ENCODE measurements at places on chromosomes 11 and 22. TPM values are rescaled to one million over a fixed set of nuclear protein-coding genes. Genes with fewer than 3 reads are reported as not detected.
A peak's percentile ranks its signal among the peaks of the same experiment; 100 is the strongest.

DNA sequence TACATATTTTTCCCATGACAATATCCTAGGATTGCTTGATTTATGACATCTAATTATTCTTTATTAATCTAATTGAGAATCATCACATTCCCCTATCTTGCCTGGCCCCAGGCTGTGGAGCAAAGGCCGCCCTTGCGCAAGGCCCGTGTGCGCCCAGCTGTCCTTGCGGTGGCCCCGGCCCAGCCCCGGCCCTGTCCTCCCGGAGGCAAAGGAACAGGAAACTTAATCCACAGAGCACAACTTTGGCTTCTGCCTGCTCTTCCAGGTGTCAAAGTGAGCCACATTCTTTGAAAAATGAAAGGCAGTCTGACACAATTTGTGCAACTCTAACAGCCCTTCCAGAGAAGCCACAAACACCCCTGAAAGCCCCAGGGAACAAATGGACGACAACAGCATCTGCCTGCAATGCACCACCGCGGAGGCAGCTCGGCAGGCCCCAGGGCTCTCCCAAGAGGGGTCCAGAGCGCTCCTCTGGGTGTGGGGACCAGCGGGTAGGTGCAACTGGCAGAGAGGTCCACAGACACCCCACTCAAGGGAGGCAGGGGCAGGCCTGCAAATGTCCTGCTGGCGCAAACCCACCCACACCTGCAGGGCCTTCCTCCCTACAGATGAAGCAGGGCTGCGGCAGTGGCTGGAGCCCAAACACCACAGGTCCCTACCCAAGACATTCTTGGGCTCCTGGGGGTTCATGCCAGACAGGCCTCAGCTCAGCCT, 30.3 kb downstream of the GNB1L start:
- DNase-seq, result no peak

- DNase-seq, result no peak
These were observed 3.7 kb upstream of the RELT start for GRCh38 chr11:73372375-73372993.

- no peak for DNase-seq
These were observed 296.2 kb upstream of the ANO3 start for GRCh38 chr11:26035696-26036095.

DNA sequence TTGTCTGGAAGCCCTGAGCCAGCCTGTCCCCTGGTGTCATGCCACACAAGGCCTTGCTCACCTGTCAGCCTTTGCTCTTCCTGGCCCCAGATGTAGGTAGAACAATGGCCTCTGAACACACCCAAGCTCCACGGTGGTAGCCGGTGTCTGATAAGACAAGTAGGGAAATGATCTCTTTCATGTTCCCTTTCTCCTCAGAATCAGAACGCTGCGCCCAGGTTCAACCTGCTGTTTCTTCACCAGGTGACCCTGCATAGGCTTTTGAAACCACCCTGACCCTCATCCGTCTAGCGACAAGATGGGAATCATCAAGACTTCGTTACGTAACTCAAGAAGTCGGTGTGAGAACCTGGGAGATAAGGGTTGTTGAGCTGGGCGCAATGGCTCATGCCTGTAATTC, 28.7 kb upstream of the YWHAH start:
- no peak for DNase-seq

DNA sequence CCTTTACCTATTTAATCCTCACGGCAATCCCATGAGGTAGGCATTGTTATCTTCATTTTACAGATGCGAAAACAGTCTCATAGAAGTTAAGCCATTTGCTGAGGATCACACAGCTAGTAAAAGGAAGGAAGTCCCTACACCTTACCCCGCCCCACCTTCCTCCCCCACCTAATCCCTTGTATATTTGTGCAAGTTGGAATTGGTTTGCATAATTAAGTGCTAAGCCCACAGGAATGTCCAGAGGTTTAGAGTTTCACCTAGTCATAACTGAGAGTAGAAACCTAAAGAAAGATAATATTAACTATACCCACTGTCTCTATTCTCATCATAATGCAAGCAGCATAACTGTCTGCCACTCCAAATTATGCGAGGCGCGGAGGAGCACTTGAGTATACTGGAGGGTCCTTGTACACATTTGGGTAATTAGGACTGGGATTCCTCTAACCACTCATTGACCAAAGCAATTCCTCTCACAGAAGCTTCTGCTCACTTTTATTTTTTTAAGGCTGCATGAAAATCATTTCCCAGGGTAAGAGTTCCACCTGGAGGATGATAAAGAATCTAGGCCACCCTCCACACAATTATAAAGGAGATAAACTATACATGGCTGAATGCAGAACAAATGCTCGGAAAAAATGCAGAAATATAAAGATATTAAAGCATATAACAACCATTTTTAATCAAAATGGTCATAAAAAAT, 199.9 kb downstream of the FAM181B start:
- DNase-seq, result no peak

GRCh38 chr22:41096391-41096790, 4.0 kb downstream of the EP300 start:
- DNase-seq, result no peak

- no peak for DNase-seq
These were observed 1.8 kb upstream of the GDPD4 start for GRCh38 chr11:77303328-77303727.

DNA sequence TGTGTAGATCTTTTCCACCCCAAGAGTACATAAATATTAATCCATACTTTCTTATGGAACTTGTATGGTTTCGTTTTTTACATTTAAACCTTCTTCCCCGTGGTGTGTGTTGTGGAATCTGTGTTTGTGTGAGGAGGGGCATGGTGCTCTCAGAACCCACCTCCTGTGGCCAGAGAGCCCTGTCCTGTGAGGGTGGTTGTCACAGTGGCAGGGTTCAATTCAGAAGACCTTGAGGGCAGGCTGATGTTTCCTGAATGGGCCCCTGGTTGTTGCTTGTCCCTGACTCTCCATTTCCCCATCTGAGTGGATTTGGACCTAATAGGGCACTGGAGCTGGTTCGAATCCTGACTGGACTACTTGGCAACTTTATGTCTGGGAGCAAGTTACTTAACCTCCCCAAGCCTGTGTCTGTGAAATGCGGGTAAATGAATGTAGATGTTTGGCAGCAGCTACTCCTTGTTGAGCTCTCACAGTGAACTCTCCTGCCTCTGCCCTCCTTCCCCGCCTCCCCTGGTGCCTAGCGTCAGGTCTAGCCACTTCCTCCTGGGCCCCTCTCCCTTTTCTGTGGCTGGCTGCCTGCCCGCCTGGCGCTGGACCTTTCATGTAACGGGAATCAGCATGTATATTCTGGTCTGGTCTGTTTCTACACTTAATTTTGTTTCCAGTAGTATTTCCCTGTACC, 7.3 kb downstream of the NEAT1 start:
- DNase-seq, result no peak

GRCh38 chr11:115197031-115197430, 307.2 kb downstream of the CADM1 start:
- DNase-seq, result no peak

- no peak for DNase-seq
These were observed 1.5 kb downstream of the FEZ1 start for GRCh38 chr11:125494561-125494960.

DNA sequence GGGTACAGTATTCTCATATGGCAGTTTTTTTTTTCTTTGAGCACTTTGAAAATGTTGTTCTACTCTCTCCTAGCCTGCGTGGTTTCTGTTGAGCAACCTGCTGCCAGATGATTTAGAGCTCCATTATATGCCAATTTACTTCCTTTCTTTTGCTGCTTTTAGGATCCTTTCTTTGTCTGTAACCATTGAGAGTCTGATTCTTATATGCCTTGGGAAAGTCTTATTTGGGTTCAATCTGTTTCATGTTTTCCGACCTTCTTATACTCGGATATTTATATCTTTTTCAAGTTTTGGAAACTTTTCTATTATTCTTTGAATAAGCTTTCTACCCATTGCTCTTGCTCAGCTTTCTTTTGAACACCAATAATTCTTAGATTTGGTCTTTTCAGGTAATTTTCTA, 138.1 kb upstream of the RAG2 start:
- DNase-seq, result no peak

- peak; percentile 13 for DNase-seq
These were observed 541.2 kb upstream of the API5 start for GRCh38 chr11:42770444-42771065.

DNA sequence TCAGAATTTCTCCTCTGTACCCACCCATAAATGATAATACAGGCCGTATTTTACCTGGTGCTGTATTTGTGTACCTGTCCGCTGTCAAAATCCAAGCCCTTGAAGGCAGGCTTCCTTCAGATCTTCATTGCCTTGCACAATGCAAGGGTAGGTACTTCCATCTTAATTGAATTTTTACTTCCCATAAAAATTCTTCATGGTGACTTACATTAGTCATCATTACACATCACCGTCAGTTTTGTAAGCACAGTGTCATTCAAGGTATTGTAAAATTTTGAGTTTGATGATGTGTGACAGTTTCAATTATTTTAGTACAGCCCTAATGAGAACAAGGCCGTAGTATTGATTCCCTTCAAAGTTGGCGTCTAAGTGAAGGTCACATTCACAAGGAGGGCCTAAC, 770 bp upstream of the TSG101 start:
- no peak for DNase-seq

- DNase-seq, result no peak
These were observed 28.1 kb upstream of the MUC5AC start for GRCh38 chr11:1129611-1130160.

DNA sequence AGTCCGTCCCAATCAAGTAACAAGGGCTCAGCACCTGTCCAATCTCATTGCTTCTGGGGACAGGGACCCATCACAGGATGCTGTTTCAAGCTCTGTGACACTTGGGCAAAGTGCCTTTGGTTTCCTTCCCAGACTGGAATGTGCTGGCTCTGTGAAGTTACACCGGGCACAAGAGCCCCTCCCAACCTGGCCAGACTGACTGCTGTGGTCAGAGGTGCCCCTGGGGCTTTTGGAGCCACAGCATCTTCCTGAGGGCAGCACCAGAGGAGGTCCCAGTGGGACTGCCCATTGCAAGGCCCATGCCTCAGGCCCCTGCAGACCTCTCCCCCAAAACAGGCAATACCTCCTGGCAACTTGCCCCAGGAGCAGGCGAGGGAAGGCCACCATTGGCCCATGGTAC, 155.2 kb upstream of the GRK3 start:
- DNase-seq, result no peak

DNA sequence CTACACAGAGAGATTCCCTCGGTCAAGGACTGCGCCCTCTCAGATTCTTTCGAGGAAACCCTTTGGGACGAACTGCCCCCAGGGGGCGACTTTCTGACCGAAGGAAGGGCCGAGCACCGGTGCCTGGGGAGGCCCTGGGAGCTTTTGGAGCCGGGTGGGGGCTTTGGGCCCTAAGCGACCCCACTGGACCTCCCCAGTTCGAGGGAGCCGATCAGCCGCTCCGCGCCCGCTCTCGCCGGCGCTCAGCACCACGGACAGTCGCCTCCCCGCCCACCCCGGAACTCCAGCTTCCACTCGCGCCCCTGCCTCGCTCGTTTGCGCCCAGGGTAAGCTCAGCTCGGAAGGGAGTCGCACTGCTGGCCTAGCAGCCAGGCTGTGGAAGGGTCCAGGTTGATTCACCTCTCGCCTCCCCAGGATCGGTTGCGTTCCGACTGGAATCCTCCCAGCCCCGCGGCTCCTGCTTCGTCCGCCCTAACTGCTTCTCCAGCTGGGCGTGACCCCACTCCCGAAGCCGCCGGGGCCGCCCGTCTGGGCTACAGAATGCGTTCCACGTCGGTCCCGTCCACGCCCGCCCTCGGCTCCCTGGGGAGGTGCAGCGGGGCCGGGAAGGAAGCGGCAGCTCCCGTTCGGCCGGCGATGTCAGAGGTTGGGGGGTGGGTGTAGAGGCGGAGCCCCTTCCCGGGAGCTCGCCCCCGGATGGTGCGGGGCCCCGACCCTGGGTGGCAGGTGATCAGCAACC, 428 bp downstream of the SCN3B start:
- no peak for DNase-seq

- DNase-seq, result no peak
These were observed 76.2 kb downstream of the SLC1A2 start for GRCh38 chr11:35343033-35343598.

DNA sequence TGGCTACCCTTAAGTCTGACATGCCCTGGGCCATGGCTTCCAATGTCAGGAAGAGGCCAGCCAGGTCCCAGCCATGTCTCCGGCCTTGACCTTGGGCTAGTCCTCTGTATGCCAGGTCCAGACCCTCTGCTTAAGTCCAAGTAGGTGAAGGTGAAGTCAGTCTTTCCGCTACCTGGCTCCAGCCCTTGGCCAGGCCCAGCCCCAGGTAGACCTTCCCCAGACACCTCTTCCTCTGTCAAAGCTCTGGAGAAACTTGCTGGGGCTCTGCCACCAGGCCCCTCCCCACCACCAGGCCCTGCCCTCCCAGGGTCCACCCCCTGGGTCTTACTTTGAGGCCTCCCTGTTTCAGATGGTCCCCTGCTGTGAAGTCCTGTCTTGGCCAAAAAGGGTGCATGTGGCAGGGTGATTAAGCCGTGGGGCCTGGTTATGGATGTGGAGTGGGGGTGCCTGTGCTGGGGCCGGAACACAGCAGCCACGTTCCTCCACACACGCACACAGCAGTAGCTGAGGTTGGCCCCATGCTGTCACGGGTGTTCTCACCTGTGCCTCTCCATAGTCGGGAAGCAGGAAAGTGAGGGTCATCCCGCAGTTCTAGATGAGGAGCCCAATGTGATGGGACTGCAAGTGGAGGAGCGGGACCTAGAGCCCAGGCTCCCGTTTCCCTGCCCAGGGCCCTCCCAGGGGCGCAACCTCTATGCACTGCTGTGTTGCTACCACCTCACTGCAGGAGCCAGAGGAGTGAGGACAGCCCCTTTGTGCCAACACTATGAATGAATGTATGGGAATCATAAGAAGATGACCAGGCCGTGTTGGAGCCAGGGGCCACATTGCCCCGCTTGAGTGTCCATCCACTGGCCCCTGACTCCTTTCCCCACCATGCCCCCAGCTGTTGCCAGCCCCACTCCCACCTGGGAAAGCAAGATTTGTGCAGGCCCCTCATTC, 72.2 kb downstream of the LINC01488 start:
- no peak for DNase-seq

- no peak for DNase-seq
These were observed at the start of gene RIC3 for GRCh38 chr11:8168485-8169257. Gene RIC3 (minus strand): TSS chr11:8169025. CDS start chr11:8168989, 36 bp downstream.

Gene ALX4
- polyA plus RNA-seq, result 2.4 TPM

Gene MS4A4A
- 9.4 TPM for polyA plus RNA-seq

Gene OR10S1
- polyA plus RNA-seq, result not detected

Gene MUC2
- 0.01 TPM for polyA plus RNA-seq

Gene SMTNL1
- 246 TPM for polyA plus RNA-seq

Gene MYEOV
- polyA plus RNA-seq, result 0.90 TPM

Gene KRTAP5-8
- polyA plus RNA-seq, result not detected

Gene CUL5
- 32.9 TPM for polyA plus RNA-seq

Gene BEST1
- polyA plus RNA-seq, result 2.5 TPM

Gene ARHGAP42
- 25.6 TPM for polyA plus RNA-seq

Gene CCDC82
- 30.5 TPM for polyA plus RNA-seq

Gene CDC42BPG
- polyA plus RNA-seq, result 0.91 TPM

Gene OR5P2
- not detected for polyA plus RNA-seq

Gene MAPK1
- polyA plus RNA-seq, result 138 TPM

Gene GP1BB
- polyA plus RNA-seq, result 18.3 TPM
